ENCODE measurements at places on chromosomes 16 and 17. TPM values are rescaled to one million over a fixed set of nuclear protein-coding genes. Genes with fewer than 3 reads are reported as not detected.

The PRAC2 gene
- total RNA-seq = not detected

The LLGL2 gene
- 5.7 TPM for total RNA-seq

The CFAP97D1 gene
- not detected for total RNA-seq

GRCh38 chr17:66085221-66085620 is 106.7 kb downstream of the CEP112 start:
- no peak for DNase-seq

DNA sequence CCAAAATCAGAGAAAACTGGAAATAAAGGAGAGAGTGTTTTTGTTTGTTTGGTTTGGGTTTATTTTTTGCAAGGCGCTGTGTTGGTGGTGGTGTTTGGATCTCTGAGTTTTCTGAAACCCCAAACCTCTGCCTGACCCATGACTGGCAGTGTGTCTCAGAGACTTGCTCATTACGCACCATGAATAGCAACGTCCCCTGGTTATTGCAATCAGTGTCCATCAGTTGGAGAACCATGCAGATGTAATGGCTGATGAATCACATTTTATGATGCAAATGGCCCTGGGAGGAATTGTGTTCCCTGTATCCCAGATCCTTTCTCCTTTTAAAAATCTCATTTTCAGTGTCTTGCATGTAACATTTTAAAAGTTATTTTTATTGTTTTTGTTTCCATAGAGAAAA is 362.8 kb downstream of the PMP22 start:
- DNase-seq = no peak

GRCh38 chr17:72920513-72920912 is 172.0 kb downstream of the SLC39A11 start:
- DNase-seq = no peak

DNA sequence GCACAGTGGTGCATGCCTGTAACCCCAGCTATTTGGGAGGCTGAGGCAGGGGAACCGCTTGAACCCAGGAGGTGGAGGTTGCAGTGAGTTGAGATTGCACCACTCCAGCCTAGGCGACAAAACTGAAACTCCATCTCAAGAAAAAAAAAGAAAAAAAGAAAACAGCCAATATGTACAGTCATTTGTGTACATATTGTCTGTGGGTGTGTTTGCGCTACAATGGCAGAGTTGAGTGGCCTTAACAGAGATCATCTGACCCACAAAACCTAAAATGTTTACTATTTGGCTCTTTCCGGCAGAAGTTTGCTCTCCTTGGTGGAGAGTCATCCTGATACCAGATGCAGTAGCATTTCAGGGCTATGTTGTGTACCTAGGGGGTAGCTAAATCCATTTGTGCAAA is 57.9 kb downstream of the ARSG start:
- DNase-seq = no peak

DNA sequence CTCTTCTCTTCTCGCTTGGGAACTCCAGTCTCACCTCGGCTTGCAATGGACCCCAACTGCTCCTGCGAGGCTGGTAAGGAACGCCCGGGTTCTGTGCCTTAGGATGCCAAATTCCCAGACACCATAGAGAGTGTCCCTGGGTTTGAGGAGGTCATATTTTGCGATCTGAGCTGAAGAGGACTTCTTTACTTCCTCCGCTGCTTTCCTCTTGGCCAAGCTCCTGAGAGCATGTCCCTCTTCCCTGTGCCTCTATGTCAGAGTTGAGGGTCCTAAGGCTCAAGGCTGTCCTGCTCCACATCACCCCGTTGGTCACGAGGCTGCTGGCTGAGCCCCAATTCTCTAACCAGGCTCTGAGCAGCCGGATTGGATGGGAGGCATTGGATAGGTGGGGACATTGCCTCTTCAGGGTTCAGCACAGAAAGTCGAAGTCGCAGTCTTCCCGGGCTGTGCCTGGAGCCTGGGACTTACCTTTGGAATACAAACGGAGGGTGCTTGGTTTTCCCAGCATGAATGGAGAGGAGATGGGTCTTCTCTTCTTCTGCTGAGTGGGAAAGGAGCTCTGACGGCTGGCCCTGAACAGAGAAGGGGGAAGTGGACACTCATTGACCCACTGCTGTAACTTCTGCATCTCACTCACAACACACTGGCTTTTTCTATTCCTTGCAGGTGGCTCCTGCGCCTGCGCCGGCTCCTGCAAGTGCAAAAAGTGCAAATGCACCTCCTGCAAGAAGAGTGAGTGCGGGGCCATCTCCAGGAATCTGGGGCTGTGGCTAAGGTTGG is 416 bp downstream of the MT1H start:
- no peak for DNase-seq

- DNase-seq = no peak
Observed at GRCh38 chr17:58758890-58759289, 3.2 kb downstream of the PPM1E start.

DNA sequence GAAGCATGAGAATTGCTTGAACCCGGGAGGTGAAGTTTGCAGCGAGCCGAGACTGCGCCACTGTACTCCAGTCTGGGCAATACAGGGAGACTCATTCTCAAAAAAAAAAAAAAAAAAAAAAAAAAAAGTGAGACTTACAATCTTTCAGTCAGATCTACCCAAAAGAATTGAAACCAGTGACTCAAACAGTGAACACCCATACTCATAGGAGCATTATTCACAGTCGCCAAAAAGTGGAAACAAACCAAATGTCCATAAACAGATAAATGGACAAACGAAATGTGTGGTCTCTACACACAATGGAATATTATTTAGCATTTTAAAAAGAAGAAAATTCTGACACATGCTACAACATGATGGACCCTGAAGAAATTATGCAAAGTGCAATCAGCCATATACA is 9.1 kb upstream of the SCNN1B start:
- no peak for DNase-seq

- DNase-seq = no peak
Observed at GRCh38 chr16:64180136-64180900, 941.5 kb downstream of the CDH11 start.

DNA sequence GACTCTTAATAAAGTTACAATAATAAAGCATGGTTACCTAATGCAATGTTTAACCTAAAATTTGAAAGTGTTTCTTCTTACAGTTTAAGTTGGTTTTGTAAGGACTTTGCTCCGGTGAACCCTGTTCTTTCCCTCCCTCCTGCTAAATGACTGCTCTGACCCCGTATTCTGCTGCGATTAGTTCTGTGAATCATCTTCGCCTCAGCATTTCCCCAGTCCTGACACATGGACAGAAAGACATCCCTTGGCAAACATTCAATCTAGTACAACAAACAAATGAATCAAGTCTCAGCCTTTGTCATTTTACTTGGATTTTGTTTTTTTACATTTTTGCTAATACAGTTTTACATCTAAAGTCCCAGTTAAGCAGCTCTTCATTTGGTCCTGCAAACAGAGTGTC is 15.4 kb downstream of the KCNJ2 start:
- DNase-seq = no peak

- DNase-seq = no peak
Observed at GRCh38 chr17:73029991-73030390, 62.5 kb downstream of the SLC39A11 start.

DNA sequence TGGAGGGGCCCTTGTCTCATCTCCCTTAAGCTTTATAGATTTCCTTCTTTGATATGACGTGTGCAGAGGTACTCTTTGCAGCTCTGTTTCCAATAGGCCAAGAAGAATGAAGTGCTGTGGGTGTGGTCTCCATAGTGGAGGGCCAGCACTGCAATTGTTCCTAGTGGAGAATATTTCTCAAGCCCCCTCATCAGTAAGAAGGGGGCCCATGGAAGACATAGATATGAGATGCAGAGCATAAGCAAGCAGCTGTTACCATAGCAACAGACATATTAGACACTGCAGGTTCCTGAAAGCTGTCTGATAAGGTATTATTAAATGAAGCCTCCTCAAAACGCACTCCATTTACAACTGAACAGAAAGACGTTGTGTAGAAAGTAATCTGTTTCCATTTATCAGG is 240.7 kb downstream of the ZFHX3 start:
- DNase-seq = no peak

Data from right cardiac atrium (tissue), 5 donors.